WTC11 (cell line): ENCODE measurements at places on chromosomes 16 and 17.

GRCh38 chr17:45411348-45412105 is 21.1 kb downstream of the ARHGAP27 start:
- no peak for DNase-seq

- no peak for DNase-seq
These were observed 18.0 kb downstream of the XPO6 start for GRCh38 chr16:28193530-28194423.

- peak; percentile 74 for DNase-seq
These were observed 611 bp downstream of the RRAD start for GRCh38 chr16:66924527-66925321.

DNA sequence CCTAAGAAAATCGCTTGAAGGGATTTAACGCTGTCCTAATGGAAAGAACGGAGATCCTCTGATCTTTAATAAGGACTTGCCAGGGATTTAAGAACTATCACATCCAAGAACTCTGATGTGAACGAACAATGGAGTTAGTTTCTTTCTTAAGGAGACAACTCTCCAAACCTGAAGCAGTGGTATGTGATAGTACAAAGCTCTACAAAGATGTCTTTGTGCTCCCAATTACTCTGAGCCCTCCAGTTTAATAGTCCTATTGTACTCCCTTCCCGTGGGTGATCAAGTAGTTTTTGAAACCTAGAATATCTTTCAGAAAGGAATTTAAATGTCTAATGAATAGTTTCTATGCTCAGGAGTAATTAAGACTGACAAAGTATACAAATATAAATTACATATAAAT is 123.8 kb downstream of the FTO start:
- DNase-seq = no peak

GRCh38 chr16:65306300-65306699 is 184.4 kb upstream of the CDH11 start:
- DNase-seq = no peak

DNA sequence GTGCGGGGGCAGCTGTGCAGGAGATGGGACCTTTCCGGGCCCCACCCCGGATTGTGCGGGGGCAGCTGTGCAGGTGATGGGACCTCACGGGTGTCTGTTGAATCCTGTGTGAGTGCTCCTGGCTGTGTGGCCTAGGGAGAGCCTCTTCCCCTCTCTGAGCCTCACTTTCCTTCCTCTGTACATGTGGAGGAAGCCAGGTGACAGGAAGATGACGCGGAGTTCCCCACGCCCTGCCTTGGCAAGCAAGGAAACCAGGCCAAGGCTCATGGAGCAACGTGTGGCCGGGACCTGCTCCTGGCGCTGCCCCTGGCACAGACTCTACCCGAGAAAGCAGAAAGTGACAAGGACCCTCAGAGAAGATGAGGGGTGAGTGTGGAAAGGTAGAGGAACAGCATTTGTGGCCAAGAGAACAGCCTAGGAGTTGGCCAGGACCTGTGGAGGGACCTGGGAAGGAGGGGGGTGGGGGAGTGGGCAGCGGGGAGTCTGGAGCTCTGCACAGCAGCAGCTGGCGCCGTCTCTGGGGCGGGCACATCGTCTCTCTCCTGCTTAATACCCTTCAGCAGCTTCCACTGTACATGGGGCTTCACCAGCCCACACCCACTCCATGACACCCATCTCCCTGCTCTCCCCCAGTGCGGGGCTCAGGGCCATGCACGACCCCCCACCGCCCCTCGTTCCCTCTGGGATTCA is 38.4 kb upstream of the PABPN1L start:
- no peak for DNase-seq

DNA sequence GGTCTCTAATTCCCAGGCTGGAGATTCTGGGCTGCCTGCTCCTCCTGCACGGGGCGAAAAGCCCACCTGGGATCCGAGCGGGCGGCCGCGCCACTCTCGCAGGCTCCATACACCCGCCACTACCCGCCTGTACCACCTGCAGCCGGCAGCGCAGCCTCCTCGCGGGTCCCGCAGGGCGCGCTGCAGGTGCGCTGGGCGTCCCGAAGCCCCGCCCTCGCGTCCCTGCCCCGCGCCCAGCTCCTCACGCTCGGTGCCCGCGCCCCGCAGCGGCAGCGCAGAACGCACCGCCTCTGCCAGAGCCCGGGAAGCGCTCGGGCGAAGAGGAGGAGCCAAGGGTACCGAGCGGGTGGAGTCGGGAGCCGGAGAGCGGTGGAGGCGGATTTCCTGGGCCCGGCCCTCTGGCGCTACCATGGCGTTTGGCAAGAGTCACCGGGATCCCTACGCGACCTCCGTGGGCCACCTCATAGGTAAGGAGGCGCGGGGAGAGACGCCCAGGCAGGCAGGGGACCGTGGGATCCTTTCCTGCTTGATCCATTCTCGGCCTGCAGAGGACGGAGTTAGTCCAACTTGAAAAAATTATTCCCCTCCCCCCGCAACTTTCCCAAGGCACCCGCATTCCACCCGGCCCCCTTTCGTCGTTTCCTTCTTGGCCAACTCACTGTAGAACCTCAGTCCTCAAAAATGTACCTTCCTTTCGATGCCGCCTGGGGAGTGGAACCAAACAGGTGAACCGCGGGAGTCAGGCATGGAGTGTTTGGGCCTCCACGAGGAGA is at the start of gene TOM1L1:
Gene TOM1L1 (plus strand): TSS at position 396 of the 773 bp plus-strand sequence. CDS start 14 bp downstream, at position 410.
- peak; percentile 81 for DNase-seq

DNA sequence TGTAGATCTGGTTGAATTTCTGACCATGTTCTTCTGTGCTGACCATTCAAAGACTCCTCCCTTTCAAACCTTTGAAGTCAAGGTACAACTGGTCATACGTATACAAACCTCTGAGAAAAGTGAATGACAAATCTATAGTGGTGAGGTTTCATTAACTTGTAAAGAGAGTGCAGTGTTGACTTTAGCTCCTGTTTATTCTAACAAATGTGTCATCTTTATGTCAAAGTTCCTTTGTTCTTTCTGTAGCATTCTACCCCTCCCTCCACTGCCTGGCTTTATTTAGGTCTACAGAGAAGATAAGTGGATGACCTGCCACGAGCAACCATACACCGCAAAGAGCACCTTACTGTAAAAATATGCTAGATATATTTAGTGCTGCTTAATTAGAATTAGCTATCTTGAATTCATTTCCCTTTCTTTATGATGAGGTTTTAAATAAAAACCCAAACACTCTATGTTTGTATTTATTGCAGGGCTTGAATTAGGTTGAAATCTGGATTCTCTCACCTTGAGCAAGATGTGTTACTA is 520.0 kb upstream of the CDH11 start:
- DNase-seq = no peak

DNA sequence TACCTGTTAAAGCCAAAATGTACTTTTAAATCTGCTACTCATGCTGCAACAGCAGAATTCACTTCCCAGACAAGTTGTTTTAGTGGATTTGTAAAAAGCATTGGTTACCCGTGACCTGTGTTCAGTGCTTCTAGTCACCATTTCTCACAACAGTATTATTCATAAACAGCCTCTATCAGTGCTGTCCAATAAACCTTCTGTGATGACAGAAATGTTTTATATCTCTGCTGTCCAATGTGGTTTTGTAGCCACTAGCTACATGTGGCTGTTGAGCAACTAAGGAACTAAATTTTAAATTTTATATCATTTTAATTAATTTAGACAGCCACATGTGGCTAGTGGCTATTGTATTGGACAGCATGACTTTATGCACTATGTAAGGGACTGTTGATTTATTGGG is 12.6 kb downstream of the MAP3K3 start:
- DNase-seq = no peak

DNA sequence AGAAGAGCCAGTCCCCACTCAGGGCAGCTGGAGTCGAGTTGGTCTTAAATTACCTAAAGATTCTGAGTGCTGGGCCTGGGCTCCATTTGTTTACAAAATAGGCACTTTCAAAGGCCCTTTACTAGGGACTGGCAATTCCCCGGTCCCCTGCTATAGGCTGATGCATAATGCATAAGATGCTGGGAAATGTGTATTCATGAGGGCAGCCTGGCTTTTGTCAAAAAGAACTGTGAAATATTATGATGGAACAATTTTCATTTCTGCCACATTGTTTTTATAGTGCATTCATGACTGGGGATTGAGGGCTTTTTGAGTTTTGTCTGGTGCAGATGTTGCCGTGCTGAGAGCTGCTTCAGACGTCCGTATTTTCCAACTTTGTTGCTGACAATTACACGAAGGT is 617.0 kb upstream of the CDH5 start:
- no peak for DNase-seq

DNA sequence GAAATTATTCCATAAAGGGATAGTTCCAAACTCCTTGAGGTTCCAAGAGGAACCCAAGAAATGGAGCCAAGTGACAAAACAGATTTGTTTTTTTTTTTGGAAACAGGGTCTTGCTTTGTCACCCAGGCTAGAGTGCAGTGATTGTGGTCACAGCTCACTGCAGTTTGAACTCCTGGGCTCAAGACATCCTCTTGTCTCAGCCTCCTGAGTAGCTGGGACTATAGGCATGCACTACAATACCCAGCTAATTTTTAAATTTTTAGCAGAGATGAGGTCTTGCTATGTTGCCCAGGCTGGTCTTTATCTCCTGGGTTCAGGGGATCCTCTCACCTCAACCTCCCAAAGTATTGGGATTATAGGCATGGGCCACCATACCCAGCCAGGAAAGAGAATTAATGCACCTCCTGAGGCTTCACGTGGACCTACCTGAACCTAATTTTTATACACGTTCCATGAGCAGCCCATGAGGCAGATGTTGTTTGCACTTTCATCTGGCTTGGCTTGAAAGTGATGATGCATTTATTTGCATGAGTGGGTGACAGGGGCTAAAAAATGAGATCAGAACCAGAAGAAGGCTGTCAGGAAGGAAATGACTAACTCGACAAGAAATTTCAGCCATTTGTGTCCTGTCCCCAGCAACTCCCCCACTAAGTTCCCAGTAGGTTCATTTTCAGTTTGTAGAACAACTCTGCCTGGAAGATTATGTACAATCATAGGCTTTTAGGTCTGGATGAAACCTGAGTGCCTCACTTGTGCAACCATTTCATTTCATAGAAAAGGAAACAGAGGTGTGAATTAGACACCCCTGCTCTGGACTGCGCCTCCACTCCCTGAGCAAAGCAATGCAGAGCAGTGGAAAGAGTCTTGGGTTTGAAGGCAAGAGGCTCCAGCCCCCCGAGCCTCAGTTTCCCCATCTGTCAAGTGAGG is 10.3 kb upstream of the IRF8 start:
- no peak for DNase-seq

- no peak for DNase-seq
These were observed 722 bp downstream of the CDC27 start for GRCh38 chr17:47188271-47188875.

GRCh38 chr17:18041776-18042175 is 2.6 kb downstream of the GID4 start:
- DNase-seq = no peak

- DNase-seq = peak; percentile 63
These were observed 1.0 kb upstream of the SDK2 start for GRCh38 chr17:73645050-73645871.

GRCh38 chr17:83192161-83192788 is 112.9 kb downstream of the METRNL start:
- peak; percentile 4 for DNase-seq

GRCh38 chr16:57245472-57246113 is 534 bp downstream of the ARL2BP start:
- peak; percentile 30 for DNase-seq

- no peak for DNase-seq
These were observed 76.9 kb upstream of the GNG13 start for GRCh38 chr16:877242-878071.

- peak; percentile 76 for DNase-seq
These were observed at the start of gene GJC1 for GRCh38 chr17:44829523-44830358. GJC1 (minus strand) TSS chr17:44830287; CDS start chr17:44805817, 24,470 bp downstream.

DNA sequence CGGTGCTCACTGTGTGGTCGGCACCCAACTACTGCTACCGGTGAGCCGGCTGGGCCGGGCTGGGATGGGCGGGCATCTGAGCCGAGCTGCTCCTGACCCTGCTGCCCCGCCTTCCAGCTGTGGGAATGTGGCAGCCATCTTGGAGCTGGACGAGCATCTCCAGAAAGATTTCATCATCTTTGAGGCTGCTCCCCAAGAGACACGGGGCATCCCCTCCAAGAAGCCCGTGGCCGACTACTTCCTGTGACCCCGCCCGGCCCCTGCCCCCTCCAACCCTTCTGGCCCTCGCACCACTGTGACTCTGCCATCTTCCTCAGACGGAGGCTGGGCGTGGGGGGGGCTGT is 6.9 kb downstream of the TBX6 start:
- DNase-seq = no peak

GRCh38 chr16:22296225-22297113 is 740 bp upstream of the POLR3E start:
- no peak for DNase-seq
